Choroid plexus epithelial cell (primary cell): ENCODE measurements at places on chromosomes 4 and X.

GRCh38 chrX:130793975-130794374 lies 109.0 kb downstream of the ENOX2 start:
- DNase-seq = no peak

DNA sequence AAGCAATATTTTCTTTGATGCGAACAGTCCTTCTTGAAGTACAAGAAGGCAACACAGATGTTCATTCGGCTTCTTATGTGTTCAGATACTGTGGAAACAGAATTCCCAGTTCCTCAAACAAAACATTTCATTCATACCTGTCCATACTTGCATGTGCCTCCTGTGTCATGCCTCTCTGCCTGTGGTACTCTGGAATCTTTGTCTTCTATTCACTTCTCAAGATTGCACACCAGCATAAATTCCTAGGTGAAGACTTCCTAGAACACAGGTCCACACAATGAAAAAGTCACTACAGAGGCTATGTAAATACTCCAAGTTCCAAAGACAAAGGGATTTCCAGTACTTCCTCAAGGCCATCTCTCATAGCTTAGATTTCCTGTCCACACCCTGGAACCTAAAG lies 367.2 kb downstream of the AFF2 start:
- no peak for DNase-seq

DNA sequence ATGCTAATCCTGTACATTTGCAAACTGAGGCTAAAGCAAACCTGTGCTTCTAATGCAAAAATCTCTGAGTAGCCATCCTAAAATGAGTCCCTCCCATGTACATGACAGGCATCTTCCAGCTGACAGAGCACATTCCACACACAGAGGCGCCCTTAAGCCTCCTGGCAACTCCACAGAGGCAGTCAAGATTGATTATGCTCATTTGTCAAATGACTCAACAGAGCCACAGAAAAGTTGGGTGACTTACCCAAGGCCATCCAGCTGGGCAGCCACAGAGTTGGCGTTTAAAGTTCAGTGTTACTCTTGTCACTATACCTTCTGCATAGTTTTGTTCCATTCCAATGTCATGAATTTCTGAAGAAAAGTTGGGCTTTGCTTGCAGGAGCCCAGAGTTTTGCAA lies 394.6 kb upstream of the FGF13 start:
- DNase-seq = no peak

- no peak for DNase-seq
Measured at GRCh38 chr4:108051343-108051742, 61.7 kb downstream of the HADH start.

- DNase-seq = peak; percentile 93
Measured at GRCh38 chr4:98626350-98626749, 32.1 kb downstream of the TSPAN5 start.

- DNase-seq = no peak
Measured at GRCh38 chr4:6435010-6435409, 37.4 kb downstream of the PPP2R2C start.

GRCh38 chrX:97238632-97239031 lies 354.9 kb downstream of the RPA4 start:
- peak; percentile 63 for DNase-seq

DNA sequence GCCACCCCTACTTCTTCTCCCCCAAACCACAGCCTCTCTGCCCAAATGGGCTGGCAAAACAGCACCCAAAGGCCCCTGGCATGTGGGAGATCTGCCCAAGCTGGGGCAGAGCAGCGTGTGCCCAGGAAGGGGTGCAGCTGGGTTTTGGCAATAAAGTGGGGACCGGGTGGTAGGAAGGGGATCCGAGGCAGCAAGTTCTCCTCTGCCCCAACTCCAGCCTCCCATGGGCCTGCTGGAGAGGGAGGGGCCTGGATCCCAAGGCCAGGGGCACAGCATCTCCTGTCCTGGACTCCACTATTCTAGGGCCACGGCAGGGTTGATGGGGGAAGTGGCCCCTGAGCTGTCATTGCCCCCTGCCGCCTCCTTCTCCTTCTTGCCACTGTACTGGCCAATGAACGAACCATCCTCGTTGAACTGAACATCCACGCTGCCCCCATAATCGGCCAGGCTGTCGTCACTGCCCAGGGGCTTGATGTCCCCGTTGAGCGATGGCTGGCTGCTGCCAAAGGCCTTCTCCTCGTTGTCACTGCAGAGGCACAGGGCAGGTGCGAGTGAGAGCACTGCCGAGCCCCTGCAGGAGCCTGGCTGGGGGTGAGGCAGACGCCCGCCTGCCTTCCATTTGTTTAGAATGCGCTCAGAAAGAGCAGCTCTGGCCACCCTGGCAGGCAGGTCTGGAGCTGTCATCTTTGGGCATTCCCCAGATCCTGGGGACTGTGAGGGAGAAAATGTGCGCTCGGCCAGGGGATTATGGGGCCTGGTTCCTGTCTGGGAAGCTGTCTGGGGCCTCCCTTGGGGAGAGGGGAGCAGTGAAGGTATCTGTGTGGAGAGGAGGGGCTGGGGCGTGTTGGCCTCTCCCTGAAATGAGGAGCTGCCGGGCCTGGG lies 23.4 kb downstream of the L1CAM start:
- no peak for DNase-seq

DNA sequence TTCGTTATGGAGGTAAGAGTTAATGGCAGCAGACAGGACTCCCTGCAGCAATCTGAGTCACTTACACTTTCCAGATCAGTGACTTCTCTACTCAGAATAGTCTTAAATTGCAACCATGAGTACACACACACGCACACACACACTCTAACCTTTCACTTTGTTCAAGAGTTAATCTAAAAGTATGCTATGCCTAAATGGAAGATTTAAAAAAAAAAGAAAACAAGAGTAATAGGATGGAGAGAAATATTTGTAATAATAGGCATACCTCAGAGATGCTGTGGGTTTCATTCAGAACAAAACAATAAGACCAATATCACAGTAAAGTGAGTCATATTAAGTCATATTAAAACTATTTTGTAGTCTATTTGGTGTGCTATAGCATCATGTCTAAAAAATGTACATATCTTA lies 969.1 kb upstream of the PCDH10 start:
- DNase-seq = peak; percentile 42
